ENCODE measurements at places on chromosomes 3 and 15.

DNA sequence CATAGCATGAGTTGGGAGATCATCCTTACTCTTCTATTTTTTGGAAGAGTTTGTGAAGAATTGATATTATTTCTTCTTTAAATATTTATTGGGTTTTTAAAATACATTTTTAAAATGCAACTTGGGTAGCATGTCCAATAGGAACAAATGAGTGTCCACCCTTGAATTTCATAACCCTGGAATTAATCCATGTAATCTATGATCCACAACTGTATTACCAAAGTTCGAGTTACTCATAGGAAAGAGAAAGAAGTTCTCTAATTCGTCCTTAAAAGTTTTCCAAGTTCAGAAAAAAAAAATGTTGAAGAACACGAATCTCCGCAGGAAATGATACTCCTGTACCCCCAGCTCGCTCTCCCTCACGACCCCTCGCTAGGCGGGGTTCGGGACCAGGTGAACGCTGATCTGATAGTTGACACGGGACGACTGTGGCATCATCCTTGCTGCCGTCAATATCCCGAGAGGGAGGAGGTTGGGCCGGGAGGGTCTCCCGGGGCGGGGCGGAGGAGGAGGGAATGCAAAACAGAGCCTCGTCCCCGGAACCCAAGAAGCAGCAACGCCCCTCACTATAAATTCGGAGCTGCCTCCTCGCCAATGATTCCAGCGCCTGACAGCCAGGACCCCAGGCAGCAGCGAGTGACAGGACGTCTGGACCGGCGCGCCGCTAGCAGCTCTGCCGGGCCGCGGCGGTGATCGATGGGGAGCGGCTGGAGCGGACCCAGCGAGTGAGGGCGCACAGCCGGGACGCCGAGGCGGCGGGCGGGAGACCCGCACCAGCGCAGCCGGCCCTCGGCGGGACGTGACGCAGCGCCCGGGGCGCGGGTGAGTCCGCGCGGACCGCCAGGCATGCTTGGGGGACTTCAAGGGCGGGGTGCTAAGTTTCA is at the start of gene AGTR1:
TSS of gene AGTR1 (plus strand) at position 598 of the 884 bp plus-strand sequence. CDS start 43,133 bp downstream, outside the sequence.
- DNase-seq, result no peak

DNA sequence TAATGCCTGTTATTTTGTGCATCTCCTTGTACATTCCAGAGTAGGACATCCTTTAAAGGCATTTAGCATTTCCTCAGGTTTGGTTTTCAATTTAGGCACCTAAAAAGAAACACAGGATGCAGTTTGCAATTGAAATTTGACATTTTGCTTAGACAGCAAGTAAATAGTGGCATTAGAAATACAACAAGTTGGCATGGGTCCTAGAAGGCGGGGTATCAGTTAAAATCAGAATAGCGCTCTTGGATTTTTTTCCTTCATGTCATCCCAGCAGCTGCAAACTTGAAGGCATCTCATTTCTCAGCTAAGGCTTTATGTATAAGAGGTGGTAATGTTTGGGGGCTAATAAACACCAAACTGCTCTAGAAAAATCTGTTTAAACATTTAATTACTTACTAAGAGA is 47.5 kb upstream of the SKOR1 start:
- no peak for DNase-seq

DNA sequence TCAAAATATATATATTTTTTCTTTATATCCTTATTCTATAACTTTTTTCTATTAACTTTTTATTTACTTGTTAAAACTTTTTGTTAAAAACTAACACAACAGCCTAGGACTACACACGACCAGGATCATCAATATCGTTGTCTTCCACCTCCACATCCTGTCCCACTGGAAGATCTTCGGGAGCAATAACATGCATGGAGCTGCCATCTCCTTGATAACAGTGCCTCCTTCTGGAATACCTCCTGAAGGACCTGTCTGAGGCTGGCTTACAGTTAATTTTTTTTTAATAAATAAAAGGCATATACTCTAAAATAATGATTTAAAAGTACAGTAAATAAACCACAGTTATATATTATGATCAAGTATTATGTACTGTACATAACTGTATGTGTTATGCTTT is 58.9 kb downstream of the SFMBT1 start:
- no peak for DNase-seq

DNA sequence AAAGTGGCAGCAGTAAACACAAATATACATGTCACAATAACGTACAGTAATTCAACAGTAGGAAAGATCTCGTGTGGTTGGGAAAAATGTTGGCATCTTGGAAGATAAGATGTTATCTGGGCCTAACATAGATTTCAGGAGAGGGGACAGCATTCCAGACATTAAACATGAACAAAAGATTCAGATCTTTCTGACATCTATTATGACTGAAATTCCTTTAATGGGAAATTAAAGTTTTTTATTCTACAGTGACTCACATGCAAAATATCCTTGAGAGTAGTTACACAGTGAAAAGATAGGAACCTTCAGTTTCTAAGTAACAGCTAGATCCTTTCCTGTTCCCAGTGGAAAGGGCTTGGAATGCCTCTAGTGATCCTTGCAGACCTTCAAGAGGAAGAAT is 9.2 kb downstream of the NDUFB5 start:
- no peak for DNase-seq

DNA sequence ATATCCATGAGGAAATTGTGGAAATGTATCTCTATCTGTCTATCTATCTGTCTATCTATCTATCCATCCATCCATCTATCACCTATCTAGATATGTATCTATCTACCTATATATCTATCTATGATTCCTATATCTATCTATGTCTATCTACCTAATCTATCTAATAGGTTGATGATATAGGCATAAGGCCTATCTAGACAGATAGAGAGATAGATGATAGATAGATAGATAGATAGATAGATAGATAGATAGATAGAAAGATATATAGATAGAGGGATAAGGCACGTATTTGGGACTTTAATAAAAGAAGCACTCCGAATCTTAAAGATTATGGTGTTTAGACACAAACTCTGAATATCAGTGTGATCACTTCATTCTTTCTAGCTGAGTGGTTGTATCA is 58.1 kb downstream of the DIPK2A start:
- DNase-seq, result no peak

DNA sequence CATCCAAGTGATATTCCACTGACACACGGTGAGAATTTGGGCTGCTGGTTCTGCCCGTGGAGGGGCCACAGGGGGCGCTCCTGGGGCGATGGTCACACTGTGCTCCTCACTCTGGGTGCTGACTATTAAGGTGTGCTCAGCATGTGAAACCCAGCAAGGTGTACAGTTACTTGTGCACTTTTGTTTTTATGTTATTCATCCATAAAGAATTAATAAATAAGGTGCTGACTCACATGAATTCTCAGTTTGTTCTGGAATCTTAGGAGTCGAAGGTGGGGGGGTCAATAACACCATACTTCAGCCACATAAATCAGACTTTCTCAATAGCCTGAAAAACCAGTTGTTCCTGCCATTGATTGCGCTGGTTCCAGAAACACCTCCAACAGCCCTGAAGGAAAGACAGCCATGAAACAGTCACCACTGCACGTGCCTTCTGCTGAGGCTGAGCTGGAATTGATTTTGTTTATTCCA is 53.5 kb upstream of the SPATA12 start:
- DNase-seq, result no peak

DNA sequence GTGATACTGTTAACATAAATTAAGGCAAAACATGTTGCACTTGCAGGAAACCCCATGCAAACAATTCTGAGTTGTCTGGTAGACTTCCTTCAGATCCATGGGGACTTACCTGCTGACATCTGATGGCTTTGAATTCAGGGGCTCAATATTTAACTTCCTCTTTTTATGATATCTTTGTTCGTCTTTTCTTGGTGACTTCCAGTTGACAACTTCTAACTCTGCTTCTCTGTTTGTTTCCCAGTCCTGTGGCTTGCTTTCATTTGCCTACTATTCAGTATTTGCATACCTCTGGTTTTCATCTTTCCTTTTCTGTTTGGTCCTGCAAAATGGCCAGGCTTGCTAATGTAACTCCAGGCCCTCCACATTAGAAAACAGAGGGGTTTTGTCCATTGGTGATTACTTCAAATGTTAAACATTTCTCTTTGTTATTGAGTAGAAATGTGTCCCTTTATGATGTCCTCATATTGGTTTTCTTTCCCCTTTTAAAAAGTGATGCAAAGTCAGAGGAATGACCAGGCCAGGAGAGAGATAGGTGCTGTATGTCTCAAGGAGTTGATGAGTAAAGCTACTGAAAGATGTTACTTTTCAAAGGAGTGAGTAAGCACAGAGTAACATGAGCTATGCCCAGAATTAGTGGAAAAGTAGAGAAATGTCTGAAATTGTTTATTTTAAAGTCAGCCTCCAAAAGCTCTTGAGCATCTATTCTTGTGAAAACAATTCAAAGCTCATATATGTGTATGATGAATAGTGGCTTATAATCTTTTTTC is 335.9 kb downstream of the LPP start:
- no peak for DNase-seq

All from activated CD4-positive, alpha-beta T cell treated with anti-CD3 and anti-CD28 coated beads, Interleukin-2, amount 50 U/mL, for 24 hours (primary cell).